ELR (cell line): ENCODE measurements at places on chromosomes 6 and 20.
A peak's percentile ranks its signal among the peaks of the same experiment; 100 is the strongest.

DNA sequence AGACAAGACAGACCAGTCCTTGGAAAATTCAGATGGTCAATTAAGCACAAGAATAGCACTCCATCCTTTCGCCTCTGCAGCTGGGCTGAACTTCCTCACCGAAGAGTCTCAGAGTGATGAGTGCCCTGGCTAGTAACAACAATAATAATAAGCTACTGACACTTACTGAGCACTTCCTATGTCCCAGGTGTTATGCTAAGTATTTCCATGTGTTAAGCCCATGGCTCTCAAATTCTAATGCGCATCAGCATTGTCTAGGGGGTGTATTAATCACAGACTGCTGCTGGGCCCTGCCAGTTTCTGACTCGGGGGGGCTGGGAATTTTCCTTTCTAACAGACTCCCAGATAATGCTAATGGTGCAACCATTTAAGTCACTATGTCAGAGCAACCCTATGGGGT is 118.2 kb upstream of the LRFN2 start:
- DNase-seq = no peak

DNA sequence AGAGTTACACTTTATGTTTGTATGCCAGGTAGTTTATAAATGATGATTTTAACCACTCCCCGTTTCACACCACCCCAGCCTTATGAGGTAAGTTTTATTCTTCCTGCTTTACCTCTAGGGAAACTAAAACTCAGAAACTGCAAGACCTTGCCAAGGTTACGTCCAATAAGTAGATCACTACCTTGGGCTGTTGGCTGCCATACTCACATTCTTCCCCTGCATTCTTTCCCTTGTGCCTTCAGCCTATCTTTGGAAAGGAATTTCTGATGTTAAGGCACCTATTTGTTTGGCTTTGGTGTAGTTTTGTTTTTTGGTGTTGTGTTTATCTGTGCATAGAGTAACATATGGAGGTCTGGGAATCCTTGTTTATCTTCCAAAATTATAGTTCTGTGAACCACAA is 122.1 kb downstream of the UST start:
- DNase-seq = peak; percentile 19

- peak; percentile 39 for DNase-seq
Observed at GRCh38 chr6:1144842-1145767, 166.8 kb upstream of the FOXQ1 start.

- DNase-seq = peak; percentile 66
Observed at GRCh38 chr20:45860560-45861220, 3.3 kb downstream of the ZSWIM3 start.

- DNase-seq = no peak
Observed at GRCh38 chr20:52540509-52540908, 348.9 kb upstream of the ZFP64 start.

- peak; percentile 58 for DNase-seq
Observed at GRCh38 chr6:11413728-11414127, 123.8 kb upstream of the TMEM170B start.

GRCh38 chr6:6912817-6913744 is 194.7 kb upstream of the RREB1 start:
- DNase-seq = no peak

DNA sequence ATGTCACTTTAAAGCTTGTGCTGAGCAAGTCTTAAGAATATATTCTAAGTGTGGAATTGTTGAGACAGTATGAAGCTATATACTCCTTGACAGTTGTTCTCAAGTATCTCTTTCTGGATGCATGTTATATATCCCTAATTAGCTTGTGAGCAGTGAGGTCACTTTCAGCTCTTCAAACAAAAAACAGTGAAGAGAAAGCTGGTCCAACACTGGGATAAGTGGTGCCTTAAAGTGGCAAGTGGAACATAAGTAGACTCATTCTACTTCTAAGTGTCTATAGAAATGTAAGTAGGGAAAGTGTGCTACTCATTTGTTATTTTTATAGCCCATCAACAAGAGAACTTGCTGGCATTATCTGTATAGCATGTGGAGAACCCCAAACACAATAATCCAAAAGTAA is 133.1 kb upstream of the BACH2 start:
- no peak for DNase-seq

DNA sequence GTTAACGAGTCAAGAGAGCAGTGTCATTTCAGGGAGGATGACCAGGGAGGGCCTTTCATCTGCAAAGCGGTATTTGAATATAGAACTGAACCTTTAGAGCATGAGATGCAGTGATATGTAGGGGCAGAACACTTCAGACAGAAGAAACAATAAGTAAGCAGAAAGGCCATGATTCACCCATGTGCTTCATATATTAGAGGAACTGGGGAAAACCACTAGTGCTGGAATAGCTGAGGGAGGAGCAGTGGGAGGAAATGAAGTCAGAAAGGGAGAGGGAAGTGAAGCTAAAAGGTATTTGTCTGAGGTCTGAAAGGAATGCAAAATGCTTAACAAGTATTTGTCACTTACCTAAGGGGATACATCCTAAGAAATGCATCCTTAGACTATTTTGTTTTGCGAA is 391.2 kb downstream of the ADGRB3 start:
- DNase-seq = peak; percentile 95

DNA sequence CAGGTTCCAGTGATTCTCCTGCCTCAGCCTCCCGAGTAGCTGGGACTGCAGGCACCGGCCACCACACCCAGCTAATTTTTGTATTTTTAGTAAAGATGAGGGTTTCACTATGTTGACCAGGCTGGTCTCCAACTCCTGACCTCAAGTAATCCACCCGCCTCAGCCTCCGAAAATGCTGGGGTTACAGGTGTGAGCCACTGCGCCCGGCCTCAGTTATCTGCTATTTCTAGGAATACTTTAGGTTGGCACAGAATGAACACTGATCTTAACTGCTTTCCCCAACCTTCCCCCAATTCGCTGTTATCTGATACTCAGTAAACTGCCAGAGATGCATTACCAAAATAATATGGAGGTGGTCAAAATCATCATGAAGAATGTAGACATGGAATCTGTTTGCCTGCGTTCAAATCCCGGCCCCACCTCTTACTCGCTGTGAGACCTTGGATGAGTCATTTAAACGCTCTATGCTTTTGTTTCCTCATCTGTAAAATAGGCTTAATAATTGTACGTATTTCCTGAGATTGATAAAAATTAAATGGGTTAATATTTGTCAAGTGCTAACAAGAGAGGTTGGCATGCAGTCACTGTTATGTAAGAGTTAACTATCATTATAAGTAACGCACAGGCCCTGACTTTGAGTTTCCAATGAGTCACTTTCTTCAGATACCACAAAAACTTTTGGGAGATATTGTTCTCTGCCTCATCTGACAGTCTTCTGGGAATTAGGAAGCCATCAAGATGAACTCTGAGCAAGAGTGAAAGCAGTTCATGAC is 44.5 kb upstream of the NCOA3 start:
- DNase-seq = peak; percentile 81

DNA sequence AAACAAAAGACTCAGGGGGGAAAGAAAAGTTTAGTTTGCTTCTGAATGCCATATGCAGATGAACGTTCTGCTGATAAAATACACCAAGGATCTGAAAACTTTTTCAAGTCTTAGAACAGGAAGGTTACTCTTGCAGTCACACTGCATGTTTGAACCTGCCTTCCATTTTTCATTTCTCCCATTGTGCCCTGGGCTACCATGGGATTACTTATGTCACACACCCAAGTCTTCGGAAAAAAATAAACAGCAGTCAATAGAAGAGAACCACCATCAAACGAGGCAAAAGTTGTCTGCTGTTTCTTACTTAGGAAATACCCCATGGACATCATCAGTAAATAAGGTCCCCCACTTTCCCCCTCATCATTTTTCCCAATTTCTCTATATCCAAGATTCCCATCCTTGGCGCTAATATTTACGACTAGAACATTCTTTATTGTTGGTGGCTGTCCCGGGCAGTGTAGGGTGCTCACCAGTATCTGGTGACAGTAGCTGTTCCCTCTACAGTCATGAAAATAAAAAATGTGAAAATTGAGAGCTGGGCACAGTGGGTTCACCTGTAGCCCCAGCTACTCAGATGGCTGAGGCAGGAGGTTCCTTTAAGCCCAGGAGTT is 202.5 kb downstream of the BCAS1 start:
- DNase-seq = no peak

GRCh38 chr6:149681209-149681608 is 32.7 kb upstream of the KATNA1 start:
- DNase-seq = no peak

DNA sequence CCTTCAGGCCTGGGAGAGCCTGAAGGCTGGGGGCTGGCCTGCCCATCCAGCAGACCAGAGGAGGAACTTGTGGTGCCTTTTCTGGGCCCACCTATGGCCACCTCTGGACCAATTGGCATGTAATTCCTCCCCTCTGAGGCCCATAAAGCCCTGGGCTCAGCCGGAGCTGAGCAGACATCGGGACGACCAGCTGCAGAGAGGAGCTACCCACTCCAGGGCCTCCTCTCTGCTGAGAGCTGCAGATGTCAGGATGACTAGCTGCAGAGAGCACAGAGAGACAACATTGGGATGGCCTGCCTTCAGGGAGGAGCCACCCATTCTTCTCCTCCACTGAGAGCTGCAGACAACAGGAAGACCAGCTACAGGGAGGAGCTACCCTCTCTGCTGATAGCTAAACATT is 370.1 kb downstream of the CD83 start:
- no peak for DNase-seq

- peak; percentile 100 for DNase-seq
Observed at GRCh38 chr6:155493694-155494143, 38.1 kb upstream of the NOX3 start.

DNA sequence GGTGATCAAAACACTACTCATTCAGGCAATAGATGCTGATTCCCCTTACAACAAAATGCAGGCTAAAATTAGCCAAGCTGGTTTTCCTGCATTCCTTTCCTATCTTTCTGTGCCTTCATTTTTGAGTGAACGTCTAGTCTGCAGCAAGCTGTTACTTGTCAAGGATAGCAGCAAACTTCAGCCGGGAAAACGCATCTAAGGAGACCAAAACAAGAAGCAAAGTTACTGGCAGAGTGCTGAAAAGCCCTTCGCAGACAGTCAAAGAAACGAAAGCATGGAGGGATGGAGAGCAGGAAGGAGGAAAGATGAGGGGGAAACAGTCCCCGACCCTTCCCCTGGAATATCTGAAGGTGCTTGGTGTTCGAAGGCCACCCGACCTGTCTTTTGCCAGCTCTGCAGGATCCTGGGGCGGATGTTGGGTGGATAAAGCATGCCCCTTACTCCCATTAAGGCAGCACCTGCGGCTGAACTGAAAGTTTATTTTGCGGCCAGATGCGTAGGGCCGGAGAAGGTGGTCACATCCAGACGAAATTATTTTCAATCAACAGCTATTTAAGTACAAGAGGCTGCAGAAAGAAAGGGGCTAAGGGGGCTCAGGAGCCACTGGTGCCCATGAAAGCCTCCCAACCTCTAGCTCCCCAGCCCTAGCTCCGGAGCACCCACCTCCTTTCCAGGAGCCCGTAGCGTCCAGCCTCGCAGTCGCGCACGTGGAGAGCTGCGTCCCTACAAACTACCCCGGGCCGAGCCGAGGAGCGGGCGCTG is 538 bp downstream of the FERMT1 start:
- DNase-seq = peak; percentile 39

DNA sequence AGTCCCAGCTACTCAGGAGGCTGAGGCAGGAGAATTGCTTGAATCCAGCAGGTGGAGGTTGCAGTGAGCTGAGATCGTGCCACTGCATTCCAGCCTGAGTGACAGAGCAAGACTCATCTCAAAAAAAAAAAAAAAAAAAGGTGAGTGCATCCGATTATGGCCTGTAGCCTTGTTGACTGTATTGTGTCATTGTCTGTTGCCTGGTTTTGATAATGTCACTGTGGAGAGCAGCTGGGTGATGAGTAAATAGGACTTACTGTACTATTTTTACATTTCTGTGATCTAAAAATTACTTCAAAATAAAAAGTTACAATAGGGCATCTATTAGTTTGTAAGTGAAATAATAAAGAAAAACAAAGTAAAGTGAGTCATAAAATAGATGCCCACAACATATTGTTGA is 134.1 kb upstream of the SALL4 start:
- no peak for DNase-seq

GRCh38 chr20:23022849-23023248 is 12.3 kb upstream of the SSTR4 start:
- DNase-seq = no peak

GRCh38 chr6:69825904-69826303 is 29.1 kb upstream of the LMBRD1 start:
- peak; percentile 7 for DNase-seq

GRCh38 chr6:12250383-12250770 is 39.8 kb upstream of the EDN1 start:
- DNase-seq = no peak

DNA sequence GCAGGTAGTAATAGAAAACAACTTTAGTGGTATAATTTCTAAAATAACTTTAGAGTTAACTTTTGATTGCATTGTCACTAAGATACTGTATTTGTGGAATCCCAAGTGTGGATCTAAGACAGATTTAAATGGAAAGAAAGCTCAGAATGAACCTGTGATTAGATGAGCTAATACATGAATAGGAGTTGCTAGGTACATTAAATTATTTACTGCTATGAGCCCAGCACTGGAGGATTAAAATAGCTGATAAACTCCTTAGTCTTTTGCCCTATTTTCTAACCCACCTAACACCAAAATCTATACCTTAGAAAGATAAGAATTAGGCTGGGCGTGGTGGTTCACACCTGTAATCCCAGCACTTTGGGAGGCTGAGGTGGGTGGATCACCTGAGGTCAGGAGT is 10.8 kb downstream of the SNRPC start:
- DNase-seq = no peak

DNA sequence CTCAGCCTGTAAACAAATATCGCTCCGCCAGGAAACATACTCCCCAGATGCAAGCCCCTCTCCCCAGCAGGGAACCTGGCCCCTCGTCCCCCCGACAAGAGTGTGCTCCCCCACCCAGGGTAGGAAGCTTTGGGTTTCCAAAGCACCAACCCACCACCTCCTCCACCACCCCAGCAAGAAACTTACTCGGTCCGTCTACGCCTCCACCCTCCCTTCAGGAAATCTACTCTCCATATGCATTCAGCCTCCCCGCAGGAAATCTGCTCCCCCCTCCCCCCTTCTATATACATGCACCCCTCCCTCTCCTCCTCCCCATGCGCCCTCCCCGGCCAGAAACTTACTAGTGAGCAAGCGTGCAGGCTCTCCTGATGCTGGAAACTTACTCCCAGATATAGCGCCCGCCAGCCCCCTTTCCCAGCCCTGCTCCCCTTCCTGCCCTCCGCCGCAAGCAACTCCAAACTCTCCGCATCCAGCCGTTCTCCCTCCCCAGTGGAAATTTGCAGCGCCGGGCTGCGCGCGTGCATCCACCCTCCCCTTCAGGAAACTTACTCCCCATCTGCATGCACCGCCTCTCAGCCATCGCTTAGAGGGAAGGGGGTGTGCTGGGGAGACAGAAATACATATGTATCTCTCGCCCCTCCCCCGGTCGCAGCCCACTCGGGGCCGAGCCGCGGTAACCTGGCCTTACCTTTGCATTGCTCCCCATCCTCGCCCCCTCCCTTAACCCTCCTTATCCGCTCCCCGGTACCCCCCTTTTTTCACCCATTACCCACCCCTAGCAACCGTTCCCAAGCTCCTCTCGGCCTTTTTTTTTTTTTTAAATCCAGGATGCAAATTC is at the start of gene TRERF1:
Gene TRERF1 (minus strand): TSS at position 594 of the 838 bp plus-strand sequence. CDS start 182,336 bp downstream, outside the sequence.
- DNase-seq = peak; percentile 86

DNA sequence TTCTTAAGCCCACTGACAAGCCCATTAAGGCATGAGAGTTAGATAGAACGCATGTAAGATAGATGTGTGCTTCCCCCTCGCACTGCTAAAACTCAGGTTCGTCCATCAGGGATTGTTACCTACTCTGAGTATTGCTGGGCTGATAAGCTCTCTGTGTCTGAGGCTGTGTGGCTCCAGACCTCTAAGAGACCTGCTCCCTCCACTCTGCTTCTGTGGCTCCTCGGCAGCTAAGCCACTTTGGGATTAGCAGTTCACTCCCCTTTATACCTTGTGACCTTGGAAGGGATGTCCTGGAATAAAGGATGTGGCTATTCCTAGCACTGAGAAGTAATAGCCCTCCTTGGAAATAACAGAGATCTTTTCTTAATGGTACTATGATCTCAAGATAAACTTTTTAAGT is 164.9 kb downstream of the TMEM242 start:
- no peak for DNase-seq
